ENCODE measurements at places on chromosomes 12 and 14.
A peak's percentile ranks its signal among the peaks of the same experiment; 100 is the strongest.

GRCh38 chr12:71582925-71583324 lies 80.7 kb downstream of the ZFC3H1 start:
- DNase-seq = no peak

DNA sequence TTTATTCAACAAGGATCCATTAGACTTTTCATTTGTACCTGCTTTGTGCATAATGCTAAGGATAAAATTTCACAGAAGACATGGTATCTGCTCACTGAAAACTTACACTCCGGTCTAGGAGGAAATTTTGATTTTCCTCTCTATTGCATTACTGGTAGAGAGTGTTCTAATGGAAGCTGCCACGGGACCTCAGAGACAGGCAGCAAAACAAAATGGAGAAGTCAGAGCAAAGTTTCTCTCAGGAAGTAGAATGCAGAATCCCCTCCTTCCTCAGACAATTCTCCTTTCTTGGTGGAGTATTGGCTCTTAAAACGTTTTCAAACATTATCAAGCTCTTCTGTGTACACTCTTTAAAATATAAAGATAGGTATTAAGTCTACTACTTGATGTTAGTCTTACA lies 12.3 kb downstream of the CLEC2B start:
- DNase-seq = no peak

DNA sequence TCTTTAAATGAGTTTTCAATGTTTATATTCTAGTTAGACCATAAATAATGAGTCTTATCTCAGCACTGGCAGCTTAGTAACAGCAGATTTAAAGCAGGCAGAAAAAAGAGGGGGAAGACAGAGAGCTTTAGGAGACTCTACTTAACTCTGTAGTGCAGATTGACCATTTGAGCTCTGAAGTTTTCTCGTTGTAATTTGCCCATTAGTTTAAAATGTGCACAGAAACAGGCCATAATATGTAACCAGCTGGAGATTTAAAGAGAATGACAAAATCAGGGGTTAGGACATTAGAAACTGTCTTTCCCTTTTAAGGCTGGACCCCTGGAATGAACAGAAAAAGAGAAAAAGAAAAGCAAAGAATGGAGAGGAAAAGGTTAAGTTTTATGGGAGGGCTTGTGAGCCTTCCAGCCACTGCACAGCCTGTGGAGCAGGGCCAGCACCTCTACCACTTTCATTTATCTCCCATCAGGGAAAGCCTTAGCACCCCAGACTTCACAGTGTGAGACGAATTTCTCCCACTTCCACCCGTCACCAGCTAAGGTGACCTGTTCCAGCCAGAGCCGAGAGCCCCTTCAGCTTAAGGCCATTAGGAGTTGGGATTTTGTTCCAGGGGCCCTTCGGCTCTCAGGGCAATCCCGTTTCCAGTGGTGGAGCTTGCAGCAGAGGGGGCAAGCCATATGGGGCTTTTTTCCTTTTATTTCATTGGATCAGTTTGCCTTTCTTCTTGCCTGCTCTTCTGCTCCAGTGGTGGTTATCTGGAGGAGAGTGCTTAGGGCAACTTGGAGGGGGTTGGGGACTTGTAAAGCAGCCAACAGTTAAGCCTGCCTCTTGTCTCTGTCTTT lies 8.0 kb downstream of the IL22 start:
- peak; percentile 28 for DNase-seq

DNA sequence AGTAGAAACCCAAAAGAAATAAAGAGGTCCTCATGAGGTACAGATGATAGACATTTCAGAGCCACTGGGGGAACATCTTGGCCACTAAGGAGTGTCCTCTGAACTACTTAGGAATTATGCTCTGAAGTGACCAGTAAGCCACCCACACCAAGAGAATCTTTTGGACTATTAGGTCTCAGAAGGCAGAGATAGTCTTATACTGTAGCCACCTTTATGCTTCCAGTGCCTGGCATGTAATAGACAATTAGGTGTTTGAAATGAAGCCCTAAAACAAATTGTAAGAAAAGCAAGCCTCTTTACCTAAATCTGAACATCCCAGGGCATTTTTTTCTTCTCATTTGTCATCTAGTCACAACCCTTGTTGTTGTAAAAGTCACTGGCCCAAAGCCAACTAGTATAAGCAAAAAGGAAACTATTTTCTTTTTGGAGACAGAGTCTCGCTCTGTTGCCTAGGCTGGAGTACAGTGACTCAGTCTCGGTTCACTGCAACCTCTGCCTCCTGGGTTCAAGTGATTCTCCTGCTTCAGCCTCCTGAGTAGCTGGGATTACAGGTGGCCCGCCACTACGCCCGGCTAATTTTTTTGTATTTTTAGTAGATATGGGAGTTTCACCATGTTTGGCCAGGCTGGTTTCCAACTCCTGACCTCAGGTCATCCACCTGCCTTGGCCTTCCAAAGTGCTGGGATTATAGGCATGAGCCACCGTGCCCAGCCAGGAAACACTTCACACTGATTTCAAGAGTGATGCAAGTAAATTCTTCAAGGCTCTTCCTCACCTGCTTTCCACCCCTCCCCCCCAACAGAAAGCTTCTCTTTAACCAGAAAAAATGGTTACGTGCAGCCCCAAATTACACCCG lies 11.1 kb downstream of the PLEKHA5 start:
- DNase-seq = no peak

GRCh38 chr14:101927859-101928258 lies 36.5 kb upstream of the DYNC1H1 start:
- no peak for DNase-seq

DNA sequence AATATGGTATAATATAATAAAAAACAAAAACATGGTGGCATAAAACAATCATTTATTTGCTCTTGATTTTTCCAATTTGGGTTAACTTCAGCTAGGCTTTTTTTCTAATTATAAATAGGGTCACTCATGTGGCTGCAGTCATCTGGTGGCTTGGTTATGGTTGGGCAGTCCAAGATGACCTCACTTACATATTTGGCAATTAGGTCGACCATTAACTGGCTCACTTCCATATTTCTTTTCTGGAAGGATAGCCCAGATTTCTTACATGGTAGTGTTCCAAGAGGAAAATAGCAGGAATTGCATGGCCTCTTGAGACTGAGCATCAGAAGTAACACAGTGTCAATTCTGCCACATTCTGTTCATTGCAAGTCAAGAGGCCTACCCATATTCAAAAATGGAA lies 153.4 kb downstream of the FUT8 start:
- no peak for DNase-seq

GRCh38 chr12:104282109-104282508 lies 21.4 kb upstream of the EID3 start:
- peak; percentile 53 for DNase-seq

GRCh38 chr14:101069228-101069549 lies 165.7 kb upstream of the RTL1 start:
- DNase-seq = no peak

- DNase-seq = no peak
These were observed 305.6 kb downstream of the RAD51B start for GRCh38 chr14:68124979-68125731.

GRCh38 chr12:99372257-99372920 lies 275.2 kb upstream of the GARIN6 start:
- no peak for DNase-seq

GRCh38 chr12:112905451-112906089 lies 1.2 kb upstream of the OAS1 start:
- DNase-seq = no peak

DNA sequence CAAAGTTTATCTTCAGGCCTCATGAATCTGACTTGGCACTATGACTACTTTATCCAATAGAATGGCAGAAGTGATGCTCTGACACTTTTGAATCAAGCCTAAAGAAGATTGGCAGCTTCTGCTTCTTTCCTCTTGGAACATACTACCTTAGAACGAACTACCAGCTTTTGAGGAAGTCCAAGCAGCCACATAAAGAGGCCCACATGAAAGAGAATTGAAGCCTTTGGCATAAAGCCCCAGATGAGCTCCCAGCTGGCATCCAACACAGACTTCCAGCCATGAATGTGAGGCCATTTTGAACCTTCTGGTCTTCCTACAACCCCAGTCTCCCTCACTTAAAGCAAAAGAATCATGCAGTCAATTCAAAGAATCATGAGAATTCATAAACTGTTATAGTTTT lies 65.8 kb downstream of the EEA1 start:
- DNase-seq = no peak

- DNase-seq = no peak
These were observed 36.3 kb upstream of the OAS1 start for GRCh38 chr12:112870267-112870980.

DNA sequence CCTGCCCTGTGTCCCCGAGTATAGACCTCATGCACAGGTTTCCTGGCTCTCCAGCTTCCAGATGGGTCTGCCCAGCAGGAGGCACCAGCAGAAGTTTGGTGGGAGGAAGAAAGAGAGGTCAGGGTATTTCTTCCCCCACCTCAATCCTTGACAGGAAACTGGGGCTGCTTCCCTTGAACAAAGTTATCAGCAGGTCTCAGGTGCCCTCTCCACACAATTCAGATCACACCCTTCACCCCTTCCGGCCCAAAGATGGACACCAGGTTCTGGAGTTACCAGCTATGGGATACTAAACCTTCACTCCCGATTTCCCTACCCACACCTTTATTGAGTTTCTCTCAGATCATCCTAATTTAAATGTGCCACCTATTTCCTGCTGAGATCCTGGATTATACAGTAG lies 1.2 kb downstream of the SART3 start:
- DNase-seq = no peak

DNA sequence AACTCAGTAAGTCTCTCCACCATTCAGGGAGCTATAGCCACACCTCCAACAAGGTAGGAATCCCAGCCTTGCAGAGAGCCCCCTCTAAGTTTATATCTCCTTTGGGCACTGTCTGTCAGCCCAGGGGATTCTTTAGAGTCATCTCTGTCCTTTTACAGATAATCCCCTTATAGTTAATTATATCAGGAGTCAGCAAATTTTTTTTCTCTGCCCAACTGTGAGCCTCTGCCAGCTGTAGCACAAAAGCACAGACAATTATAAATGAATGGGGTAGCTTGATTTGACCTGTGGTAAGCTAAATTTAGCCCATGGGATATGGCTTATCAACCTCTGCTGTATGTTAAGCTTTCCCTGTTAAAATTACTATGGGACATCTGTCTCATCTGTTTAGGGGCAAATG lies 8.3 kb downstream of the CEP128 start:
- DNase-seq = no peak

- no peak for DNase-seq
These were observed 24.7 kb downstream of the TRAPPC6B start for GRCh38 chr14:39145266-39145966.

GRCh38 chr14:102999227-102999895 lies 58.0 kb downstream of the CDC42BPB start:
- DNase-seq = no peak

GRCh38 chr12:85280984-85281630 lies 1.1 kb downstream of the ALX1 start:
- no peak for DNase-seq

DNA sequence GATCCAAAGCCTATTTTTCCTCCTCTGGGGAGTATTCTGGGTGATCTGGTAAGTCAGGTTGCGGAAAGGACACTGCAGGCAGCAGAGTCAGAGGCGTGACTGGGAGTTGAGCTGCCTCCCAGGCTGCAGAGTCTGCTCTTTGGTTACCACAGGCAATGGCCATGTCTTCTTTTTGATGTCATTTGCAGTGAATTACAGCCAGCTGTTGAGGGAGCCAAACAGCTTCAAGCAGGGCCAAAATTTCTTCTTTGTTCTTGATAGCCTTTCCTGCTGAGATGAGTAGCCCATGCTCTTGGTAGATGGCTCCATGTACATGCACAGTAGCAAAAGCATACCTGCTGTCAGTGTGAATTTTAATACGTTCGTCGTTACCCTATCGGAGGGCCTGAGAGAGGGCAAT lies 116.6 kb upstream of the PZP start:
- DNase-seq = no peak

- DNase-seq = no peak
These were observed 287.0 kb upstream of the FKBP4 start for GRCh38 chr12:2507814-2508213.
